ENCODE measurements at places on chromosomes 11 and 22.
A peak's percentile ranks its signal among the peaks of the same experiment; 100 is the strongest.

DNA sequence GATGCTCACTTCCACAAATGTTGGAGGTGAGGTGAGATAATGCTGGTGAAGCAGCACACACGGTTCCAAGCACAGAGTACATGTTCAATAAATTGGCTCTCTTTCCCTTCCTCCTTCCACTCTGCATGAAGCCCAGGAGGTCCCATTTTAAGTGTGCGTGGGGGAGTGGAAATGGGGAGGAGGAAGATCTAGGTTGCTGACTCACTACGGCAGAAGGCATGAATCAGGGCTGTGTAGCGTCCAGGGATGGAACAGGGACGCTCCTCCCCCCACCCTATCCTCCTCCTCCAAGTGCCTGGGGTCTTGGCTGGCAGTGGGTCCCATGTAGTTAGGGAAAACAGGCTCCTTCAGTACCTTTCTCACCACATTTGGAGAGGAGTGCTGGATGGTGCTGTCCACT lies 44.2 kb downstream of the TRIM66 start:
- DNase-seq = no peak

DNA sequence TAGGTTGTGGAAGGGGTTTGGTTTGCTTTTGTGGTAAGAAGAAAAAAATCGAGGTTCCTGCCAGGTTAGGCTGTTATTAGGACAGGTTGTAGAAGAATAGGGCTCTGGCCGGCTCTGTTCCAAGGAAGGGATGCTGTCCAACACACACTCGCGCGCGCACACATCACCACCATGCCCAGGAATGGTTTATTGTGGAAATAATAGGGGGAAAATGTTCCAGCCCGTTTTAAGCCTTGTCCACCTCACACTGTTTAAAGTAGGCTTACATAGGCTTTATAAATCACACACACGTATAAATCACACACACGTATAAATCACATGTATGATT lies 1.2 kb upstream of the ARHGAP20 start:
- no peak for DNase-seq

DNA sequence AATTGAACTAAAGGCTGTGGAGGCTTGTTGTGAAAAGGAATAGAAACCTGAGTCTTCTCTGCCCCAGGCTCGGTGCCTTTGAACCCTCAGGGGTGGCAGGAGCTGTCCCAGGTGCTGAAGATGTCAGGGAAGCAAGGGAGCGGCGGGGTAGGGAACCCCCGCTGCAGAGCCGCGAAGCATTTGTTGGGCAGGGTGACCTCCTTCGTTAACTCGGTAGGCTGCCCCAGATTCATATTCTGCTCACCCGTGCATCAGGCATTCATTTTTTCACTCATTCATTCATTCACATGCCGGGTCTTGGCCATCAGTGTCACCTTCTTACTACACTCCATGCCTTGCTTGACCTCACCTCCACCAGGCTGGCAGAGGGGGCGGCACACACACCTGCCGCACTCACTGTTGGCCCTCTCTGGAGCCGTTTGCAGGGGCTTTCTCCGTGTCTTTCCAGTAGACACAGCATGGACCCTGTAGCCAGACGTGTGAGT lies 618.9 kb downstream of the BRD1 start:
- no peak for DNase-seq

GRCh38 chr22:30204742-30205111 lies 41.8 kb downstream of the LIF start:
- no peak for DNase-seq

DNA sequence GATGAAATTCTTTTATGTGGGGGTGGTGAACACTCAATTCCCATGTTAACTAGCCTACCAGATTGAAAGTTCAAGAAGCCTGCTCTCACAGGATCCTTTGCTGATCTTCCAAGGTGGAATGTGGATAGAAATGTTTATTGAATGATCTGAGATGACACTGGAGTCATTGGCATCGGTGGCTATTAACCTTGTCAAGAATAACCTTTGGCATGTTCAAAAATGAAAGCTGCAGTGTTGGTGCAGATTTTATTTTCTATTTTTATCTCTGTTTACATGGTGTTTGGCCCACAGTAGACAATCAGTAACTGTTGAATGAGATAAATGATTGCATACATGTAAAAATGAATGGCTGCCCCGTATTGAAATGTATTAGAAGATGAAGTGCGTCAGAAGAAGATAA lies 19.0 kb downstream of the MCAM start:
- no peak for DNase-seq

- DNase-seq = no peak
Observed at GRCh38 chr22:44601725-44602124, 100.3 kb upstream of the PRR5 start.

DNA sequence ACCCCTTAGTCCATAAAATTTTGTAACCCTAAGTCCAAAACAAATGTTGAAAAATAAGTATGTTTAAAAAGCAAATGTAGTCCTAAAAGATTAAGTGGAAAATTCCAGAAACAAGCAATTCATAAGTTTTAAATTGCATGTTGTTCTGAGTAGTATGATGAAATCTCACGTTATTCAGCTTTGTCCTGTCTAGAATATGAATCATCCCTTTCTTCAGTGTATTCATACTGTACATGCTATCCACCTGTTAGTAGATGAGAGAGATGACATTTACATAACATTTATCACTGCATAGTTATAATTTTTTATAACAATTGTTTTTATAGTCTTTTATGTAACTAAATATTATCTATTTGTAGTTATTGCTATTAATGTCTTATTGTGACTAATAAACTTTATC lies 622.3 kb upstream of the CHORDC1 start:
- no peak for DNase-seq

GRCh38 chr22:50361222-50361621 lies 18.1 kb downstream of the PPP6R2 start:
- DNase-seq = no peak

DNA sequence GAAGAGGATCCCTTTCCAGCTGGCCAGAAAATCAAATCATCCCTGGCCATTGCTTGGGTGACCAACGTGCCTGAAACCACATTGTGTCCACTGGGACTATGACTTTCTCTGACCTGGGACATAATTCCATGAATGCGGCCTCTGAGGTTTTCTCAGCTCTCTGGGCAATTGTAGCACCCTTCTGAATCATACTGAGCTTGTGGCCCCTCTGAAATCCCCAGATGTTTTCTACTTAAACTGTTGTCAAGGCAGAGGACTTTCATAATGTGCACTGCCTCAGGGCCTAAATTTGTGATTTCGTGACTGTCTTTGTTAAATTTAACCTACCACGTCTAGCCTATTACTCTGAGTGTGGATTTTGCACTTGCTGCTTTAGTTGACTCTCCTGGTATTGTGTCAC lies 321.1 kb upstream of the PLET1 start:
- no peak for DNase-seq

GRCh38 chr11:10777806-10778205 lies 26.8 kb downstream of the CTR9 start:
- DNase-seq = no peak

- no peak for DNase-seq
Observed at GRCh38 chr11:105786741-105787140, 176.9 kb downstream of the GRIA4 start.

DNA sequence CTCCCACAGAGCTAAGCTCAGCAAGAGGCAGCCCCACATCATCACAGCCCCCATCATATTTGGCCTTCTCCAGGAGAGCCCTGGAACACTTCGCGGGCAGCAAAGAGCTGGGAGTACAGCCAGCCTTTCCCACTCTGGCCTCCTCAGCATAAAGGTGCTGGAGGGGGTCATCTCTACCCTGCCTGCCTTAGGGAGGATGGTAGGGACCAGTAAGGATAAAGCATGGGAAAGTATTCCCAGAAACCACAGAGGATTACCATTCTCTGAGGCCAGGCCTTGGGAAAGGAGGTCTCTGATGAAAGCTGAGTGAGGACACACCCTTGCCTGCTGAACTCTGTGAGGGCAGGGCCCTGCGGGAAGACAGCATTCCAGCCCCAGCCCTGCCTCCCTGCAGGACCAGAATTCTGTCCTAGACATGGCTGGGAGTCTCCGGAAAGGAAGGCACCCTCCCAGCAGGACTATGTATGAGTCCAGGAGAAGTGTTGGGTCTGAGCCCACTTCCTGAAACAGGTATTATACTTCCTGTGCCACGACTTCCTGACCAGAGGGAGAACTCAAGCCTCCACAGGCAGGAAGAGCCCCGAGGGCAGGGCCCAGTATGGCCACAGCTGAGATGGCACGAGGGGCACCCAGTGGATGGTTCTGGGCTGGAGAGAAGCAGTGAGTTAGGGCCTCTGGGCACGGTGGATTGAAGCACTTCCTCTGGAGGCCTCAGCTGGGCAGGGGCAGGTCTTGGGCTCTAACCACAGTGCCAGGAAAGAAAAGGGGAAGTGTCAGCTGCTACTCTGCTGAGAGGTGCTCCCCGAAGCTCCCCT lies 12.9 kb upstream of the CASTOR1 start:
- no peak for DNase-seq

GRCh38 chr11:10453261-10453660 lies 1.8 kb upstream of the AMPD3 start:
- DNase-seq = no peak

GRCh38 chr22:44855855-44856254 lies 103.5 kb downstream of the ARHGAP8 start:
- DNase-seq = no peak

DNA sequence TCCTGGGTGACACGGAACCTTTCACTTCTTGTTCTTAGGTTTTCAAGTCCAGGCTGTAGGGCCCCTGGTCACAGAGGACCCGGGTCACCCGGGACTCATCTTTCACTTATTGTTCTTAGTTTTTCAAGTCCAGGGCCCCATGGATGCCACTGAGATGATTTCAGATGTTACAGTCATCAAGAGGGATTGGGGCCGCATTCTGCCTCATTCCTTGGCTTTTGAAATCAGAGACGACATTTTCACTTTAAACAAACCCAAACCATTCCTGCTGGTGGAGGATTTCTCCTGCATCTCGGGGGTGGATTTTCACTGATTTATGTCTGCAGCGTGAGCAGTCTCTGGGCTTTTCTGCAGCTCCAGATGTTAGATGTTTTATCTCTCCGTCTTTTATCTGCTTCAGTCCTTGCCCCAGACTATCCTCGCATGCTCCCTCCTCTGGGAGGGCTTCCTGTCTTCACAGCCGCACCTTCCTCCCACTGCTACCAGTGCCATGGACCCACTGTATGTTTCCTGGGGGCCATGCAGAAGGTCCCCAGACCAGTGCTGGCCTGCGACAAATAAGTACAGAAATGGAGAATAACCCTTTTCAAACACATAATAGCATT lies 27.4 kb downstream of the FBLN1 start:
- no peak for DNase-seq

DNA sequence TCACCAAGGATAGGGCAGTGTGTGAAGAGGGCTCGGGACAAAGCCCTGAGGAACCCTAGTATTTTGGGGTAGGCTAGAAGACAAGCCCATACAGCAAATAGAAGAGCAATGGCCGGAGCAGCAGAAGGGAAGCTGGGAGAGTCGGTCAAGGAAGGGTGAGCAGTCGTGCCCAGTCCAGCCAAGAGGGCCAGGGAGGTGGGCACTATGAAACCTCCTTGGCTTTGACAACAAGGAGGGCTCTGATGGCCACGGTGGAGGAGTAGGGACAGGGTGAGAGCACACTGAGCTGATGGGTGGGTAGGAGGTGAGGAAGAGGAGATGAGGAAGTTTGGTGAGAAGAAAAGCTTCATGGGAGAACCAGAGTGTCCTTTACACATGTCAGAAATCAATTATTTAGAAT lies 2.2 kb upstream of the YWHAH start:
- no peak for DNase-seq

DNA sequence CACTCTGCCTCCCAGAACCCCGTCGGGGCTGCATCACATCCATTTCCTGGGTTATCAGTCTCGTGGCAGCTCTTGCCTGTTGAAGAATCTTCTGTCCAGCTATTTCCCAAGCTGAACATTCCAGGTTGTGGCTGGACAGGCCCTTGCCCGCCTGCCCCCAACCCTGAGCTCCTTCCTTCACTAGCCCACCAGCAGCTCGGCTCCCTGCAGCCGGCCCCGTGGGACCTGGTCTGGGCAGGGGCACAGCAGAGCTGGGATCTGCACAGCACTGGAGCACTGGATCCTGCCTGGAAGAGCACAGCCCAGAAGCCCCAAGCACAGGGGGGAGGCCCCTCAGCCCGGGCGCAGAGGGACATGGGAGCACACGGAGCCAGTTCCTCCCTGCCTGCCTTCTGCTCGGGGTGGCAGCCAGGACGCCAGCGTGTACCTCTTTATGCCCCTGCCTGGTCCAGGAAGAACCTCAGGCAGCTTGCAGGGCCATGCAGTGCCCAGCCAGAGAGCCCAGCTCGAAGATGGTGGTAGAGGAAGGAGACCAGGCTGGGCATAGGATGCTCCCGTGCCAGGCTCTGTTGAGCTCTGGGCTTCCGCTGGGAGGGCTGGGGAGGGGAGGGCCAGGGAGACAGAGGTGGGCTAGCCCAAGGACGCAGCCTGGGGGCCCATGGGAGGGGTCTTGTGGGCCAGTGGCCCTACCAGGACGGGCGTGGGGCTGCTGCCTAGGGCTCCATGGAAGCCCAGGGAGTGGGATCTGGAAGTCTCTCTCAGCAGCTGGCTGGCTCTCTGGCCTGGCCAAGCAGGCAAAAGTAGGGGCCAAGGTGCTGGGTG lies 16.6 kb upstream of the GNB1L start:
- no peak for DNase-seq

GRCh38 chr11:6579681-6580080 lies 23.7 kb downstream of the RRP8 start:
- DNase-seq = no peak

DNA sequence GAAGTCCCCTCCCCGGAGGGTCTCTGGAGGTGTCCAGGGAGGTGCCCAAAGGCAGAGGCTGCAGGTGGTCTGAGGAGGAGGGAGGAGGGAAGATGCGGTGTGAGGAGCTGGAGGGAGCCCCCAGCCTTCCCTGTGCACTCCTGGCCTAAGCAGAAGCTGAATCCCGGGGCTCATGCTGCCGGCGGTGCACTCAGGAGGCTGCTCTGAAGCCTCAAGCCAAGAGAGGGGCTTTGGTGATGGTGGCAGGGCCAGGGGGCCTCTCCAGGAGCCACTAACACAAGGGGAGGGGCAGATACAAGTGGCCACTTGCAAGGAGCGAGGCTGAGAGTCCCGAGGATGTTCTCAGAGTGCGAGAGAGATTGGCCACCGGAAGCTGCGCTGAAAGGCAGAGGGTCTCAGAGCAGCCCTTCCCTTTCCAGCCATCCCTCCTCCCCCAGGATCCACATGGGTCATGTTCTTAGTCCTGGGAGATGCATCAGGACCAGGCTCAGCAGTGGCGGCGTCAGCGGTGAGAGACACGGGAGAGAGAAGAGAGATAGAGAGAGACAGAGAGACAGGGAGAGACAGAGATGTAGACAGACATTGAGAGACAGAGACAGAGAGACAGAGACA lies 774 bp upstream of the MRGPRG start:
- no peak for DNase-seq

- peak; percentile 43 for DNase-seq
Observed at GRCh38 chr11:69670158-69670845, 4.9 kb downstream of the LTO1 start.

GRCh38 chr11:46259971-46260560 lies 17.4 kb upstream of the CREB3L1 start:
- DNase-seq = no peak

GRCh38 chr11:72265951-72266350 lies 22.0 kb upstream of the PHOX2A start:
- no peak for DNase-seq

- DNase-seq = no peak
Observed at GRCh38 chr11:97746818-97747217, 1273.9 kb upstream of the CNTN5 start.

Data from NCI-H187 (cell line).